GM04503 (cell line): ENCODE measurements at places on chromosomes 2 and 18.

- no peak for DNase-seq
Observed at GRCh38 chr2:32732120-32732519, 104.3 kb downstream of the TTC27 start.

- DNase-seq, result no peak
Observed at GRCh38 chr18:3869848-3870247, 419.9 kb downstream of the TGIF1 start.

- no peak for DNase-seq
Observed at GRCh38 chr2:233691443-233692433, 952 bp upstream of the UGT1A6 start.

- DNase-seq, result no peak
Observed at GRCh38 chr2:164760179-164760578, 81.4 kb downstream of the COBLL1 start.

- DNase-seq, result no peak
Observed at GRCh38 chr2:41878056-41878455, 169.8 kb upstream of the PKDCC start.

DNA sequence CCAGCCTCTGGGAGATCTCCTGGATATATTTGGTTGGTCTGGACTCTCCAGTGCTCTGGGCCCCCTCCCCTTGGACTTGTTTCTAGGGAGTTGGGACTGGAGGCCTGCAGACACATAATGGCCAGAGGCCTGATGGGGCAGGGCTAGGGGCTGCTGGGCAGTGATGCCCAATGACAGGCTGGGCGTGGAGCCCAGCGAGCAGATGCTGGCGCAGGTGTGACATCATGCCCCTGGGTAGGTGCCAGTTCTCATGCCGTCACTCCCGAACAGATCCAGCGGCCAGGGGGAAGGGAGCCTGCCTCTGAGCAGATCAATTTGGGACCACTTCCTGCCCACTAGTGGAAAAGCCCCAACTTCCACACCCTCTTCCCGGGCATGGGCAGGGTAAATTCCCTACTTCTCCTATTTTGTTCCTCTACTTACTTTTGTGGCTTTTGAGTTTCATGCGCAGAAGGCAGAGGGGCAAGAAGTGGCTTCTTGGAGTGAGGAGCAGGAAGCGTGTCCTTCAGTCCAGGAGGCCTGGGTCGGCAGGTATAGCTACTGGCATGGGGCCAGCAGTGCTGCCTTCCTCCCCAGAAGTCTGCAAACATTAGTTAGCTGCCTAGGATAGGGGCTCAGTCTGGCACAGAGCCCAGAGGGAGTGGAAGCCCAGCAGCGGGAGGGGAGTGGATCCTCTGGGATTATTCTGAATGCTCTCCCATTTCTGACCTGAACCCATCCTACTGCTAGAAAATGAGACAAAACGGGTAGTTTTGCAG, 6.1 kb downstream of the MPV17 start:
- no peak for DNase-seq

GRCh38 chr2:186299610-186300009, 186.4 kb upstream of the ZC3H15 start:
- no peak for DNase-seq

DNA sequence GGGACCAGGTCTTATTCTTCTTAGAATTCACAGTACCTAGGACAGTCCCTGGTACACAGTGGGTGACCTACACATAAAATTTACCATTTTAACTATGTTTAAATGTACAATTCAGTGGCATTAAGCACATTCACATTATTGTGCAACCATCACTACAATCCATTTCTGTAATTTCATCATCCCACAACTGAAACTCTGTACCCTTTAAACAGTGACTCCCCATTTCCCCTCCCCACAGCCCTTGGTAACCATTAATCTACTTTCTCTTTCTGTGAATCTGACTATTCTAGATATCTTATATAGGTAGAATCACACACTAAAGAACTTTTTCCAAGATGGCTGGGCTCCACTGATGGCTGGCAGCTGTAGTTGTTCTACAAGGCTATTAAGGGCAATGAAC, 41.6 kb downstream of the GFPT1 start:
- DNase-seq, result no peak

GRCh38 chr2:240912878-240913809, 7.0 kb downstream of the CROCC2 start:
- no peak for DNase-seq

DNA sequence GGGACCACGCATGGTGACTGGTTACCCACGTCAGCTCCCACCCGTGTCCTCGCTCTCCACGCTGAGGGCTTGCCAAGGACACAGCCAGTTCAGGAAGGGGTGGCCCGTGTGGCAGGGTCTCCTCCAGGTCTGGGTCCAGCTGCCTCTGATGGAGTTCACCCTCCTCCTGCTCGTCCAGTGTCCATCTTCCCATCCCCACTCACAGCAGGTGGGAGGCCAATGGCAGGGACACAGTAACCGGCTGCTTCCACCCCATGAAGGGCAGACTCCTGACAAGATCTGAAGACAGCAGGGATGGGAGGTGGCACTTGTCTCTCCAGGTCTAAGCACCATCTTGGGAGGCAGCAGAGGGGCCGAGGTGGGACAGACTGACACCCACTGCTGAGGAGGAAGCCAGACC, 106.4 kb downstream of the NDUFA10 start:
- DNase-seq, result no peak

DNA sequence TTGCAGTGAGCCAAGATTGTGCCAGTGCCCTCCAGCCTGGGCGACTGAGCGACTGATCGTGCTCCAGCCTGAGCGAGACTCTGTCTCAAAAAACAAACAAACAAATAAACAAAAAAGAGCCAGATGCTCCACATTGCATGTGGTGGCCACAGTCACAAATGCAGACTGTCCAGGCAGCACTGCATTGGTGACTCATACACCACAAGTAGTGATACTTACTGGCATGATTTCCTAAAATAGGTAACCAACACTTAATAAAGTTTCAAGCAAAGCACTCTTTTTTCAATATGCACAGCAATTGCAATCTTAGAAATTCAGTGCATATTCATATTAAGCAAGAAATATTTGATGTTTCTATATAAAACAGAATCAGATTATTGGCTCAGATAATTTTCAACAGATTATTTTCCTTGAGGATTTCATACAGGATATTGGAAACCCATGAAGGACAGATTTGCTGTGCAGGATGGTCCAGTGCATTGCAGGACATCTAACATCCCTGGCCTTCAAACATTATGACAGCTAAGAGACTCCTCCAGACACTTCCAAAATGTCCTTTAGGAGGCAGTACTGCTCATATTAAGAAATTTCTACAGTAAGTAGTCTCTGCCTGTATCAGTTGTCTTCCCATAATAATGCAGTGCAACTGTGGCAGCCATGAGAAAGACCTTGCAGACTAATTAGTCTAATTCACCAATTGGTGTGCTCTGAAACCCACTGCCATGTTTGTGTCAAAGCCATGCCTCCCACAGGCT, 10.5 kb upstream of the SLC1A4 start:
- DNase-seq, result no peak

- DNase-seq, result no peak
Observed at GRCh38 chr18:48815581-48816324, 135.0 kb downstream of the SMAD7 start.

DNA sequence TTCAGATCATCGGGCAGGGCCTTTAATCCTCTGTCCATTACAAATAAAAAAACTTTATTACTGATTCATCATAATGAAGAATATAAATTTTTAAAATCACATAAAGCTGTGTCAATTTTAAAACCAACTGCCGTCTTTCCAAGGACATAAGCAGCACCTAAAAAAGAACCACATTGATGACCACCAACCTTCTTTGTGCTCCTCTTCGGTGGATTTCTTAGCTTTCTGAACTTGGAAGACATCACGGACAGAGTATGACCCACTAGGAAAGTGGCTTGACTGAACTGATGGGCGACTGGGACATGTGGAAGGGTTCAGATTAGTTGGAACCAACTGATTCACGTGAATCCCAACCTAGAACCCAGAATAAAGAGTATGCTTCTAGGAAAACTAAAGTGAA, 68.9 kb downstream of the EIF5B start:
- no peak for DNase-seq

GRCh38 chr2:96826546-96827278, 10.6 kb downstream of the CNNM3 start:
- no peak for DNase-seq

- no peak for DNase-seq
Observed at GRCh38 chr2:223005496-223005895, 46.5 kb upstream of the KCNE4 start.

GRCh38 chr2:216006164-216006663, 7.1 kb downstream of the MREG start:
- no peak for DNase-seq

DNA sequence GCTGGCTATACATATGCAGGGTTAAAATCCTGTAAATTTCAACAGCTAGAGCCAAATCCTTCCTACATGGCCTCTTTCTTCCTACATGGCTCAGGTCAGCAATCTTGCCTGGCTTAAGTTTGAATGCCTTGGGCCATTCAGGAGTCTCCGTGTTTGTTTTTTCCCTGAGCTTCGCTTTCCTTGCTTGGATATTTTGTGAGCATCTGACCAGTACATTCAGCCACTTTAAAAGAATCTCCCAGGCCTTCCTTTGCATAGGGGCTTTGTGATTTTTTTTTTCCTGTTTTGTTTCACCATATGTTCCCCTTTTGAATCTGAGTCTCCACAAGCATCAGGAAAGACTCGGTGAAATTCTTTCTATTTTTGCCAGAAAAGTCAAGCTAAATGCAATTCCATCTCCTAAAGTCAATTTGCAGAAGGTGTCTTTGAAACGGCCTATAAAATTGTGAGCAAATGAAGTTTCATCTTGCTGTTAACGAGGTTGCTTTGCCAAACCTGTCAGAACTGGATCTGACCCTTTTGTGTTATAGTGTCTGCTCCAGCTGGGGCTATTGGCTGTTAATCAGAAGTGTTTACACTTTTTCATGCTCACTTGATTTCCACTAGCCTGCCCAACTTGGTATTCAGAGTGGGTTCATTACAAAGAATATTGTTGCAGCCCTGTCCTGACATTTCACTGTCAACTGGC, 256.9 kb downstream of the DCC start:
- no peak for DNase-seq

DNA sequence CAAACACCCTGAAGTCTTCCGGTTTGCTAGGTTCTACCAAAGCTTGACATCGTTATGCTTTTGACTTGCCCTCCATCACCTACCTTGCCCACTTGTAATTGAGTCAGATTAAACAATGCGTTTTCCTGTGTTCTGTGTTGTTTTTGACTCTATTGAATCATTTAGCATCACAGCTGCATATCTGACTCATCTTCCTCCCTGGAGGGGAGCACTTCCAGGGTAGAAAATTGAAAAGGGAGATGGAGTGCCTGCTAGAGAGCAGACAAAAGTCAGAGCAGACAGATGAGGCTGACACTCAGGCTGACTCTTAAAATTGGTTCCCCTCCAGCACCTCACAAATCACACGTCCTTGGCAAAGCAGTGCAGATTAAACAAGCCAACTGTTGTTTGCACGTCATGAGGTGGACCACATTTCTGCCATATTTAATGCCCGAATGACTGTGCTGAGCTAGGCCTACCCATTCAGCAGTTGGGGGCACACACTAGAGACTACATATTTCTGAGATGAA, 2.2 kb downstream of the MPP4 start:
- DNase-seq, result peak; percentile 95

DNA sequence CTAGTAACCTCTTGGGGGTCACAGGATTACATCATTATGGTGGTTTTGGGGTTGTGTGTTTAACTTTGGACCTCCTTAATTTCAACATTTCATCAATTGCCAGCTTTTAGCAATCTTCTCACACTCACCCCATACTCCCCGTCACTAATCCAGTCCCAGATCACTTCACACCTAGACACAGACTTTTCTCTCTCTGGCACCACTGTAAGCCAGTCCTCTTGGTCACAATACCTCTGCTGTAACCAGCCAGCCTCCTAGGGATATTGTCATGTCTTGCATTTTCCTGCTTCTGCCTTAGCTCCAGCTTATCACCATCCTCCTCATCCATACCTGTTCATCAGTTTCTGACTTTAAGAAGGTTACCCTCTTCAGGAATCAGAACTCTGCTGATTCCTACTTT, 1.6 kb upstream of the STK17B start:
- no peak for DNase-seq

GRCh38 chr2:157055660-157056199, 201.8 kb upstream of the GALNT5 start:
- DNase-seq, result no peak

DNA sequence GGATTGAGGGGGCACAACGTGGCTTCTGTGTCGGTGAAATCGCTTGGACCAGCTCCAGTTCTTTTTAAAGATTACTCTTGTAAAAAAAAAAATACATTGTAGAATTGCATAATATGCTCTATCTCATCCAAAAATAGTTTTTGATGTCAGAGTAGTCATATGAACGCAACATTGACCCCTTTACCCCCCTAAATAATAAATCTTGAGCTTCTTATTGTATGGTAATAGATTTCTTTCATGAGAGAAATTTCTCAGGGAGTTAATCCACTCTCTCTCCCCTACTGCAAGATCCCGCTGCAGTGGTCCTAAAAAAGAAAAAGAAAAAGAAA, 50.2 kb upstream of the PAIP2B start:
- no peak for DNase-seq

DNA sequence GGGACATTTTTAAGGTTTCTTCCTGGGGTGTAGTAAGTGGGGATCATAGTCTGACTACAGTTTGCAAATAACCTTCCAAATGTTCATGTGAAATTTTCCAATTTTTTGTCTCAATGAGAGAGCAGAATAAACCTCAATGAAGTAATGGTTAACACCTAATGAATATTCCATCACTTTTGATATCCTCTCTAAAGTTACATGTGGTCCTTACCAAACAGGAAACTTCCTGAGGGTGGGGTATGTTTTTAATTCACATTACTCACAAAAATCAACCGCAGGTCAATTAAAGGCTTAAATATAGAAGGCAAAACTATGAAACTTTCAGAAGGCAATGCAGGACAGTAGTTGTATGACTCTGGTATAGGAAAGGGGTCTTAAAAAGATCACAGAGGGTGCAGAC, 13.2 kb downstream of the ZNF407 start:
- DNase-seq, result no peak

DNA sequence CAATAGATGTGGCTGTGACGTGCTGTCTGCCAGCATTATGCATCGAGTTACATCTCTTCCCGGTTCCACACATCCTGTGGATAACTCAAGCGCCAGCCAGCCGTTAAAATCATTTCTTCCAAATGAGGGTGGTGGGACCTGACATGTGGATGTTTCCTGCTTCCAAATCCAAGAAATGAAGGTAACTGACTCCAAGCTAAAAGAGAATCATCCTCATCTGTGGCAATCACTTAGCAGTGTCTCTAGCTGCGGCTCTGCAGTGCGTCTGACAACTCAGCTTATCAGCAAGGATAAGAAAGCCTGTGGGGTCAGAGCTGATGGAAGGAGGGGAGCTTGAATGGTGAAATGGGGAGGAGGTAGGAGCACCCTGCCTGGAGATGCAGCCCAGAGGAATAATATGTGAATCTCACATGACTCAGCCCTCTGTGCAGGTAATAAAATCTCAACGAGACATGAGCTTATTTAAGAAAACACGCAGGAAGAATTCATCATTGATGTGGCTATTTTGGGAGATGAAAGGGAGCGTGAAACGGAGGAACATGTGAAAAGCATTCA, 382.2 kb upstream of the TRIB2 start:
- DNase-seq, result no peak
